T-helper 1 cell (primary cell): ENCODE measurements at places on chromosomes 3 and 15.

DNA sequence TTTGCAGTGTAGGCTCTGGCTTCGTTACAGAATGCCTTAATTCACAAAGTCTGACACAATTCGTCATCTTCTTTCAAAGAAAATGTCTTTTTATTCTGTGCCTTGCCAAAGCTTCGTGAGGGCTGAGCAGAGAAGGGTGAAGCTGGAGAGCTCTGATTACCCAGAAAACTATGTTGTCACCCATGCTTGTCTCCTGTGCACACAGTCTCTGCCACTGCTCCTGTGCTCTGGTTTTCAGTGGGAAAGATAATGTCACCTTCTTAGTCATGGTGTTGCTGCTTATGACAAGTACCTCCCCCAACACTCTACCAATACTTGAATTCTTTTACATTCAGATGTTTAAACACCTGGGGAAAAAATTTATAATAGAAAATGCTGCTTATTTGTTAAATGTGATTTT, 509.2 kb upstream of the GRM7 start:
- DNase-seq = no peak

DNA sequence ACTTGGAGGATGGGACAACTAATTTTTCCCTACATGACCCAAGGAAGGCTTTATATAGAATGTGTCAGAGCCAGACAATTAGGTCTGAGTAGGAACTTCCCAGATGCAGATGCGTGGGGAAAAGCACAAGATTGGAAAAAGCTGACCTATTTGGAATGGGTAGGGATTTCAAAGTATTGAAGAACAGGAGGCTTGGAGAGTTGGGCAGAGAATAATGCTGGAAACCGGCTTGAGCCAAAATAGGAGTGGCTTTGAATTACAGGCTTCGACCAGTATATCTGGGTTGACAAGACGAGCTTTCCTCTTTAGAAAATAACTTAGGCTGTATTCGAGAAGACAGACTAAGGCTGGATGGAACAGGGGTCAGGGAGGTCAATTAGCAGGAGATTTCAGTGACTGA, 181.1 kb downstream of the GBE1 start:
- no peak for DNase-seq

GRCh38 chr3:18199757-18200156, 225.4 kb downstream of the SATB1 start:
- DNase-seq = no peak

- no peak for DNase-seq
Measured at GRCh38 chr3:16883723-16884083, 1.1 kb upstream of the PLCL2 start.

DNA sequence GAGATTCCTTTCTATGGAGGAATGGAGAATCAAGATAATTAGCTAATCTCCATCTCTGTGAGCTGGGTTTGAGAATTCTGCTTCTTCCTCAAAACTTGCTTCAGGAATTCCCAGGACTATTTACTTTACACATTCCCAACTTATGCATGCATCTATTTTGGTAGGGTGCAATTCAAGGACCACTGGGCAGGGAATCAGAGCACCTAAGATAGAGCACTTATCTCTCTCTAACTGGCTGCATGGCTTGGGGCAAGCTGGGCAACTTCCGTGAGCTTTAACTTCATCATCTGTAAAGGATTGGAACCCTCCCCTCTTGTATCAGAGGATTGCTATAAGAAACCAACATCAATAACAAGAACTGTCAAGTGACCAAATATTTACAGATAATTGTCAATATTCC, 160.2 kb downstream of the PDCD6IP start:
- no peak for DNase-seq

GRCh38 chr15:61701455-61701854, 358.8 kb downstream of the VPS13C start:
- no peak for DNase-seq

DNA sequence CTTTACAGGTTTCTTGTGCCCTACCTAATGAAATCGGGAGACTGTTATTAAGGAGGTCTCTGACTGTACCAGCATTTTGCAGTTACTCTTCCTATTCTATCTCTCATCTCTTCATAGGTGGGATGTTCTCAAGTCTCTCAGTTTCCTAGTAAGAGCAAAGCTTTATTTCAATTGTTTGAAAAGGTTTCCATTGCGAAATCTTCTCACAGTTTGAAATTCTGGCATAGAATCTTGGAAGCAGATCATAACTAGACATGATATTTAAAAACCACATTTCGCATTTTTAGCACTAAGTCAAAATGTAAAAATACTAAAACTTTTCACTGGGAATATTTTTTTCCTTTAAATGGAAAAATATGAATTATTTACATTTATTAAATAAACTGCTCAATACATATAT, 1311.4 kb downstream of the ROBO2 start:
- no peak for DNase-seq

DNA sequence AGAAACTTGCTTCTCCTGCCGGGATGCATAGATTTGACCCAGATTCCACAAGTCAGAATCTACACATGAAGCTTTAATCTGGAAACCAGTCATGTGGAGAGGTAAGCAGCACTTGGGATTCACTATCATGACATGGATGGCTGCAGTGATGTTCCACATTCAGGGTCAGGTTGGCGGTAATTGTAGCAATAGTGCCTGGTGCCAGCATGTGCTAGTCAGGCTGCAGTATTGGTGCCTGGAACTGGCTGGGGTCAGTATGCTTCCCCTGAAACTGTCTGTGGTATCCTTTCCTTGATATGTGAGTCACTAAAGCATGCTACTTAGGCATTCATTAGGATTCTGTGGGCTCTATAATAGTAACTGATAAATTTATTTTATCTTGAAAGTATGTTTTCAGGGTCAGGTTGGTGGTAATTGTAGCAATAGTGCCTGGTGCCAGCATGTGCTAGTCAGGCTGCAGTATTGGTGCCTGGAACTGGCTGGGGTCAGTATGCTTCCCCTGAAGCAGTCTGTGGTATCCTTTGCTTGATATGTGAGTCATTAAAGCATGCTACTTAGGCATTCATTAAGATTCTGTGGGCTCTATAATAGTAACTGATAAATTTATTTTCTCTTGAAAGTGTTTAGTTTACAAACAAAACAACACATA, 1439.2 kb downstream of the ZPLD1 start:
- no peak for DNase-seq

DNA sequence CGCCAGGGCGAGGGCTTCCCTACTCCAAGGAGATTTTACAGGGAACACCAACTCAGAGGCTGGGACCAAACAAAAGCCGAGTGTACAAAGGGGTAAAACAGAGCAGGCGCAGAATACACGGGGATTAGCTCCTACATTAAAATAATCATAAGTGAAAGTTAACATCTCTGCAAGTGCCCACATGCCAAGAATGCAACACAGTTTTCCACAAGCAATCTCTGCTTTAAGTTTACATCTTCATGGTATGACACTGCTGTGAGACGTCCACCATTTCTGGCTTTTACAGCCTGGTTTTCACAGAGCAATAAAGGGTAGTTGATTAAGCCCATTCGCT, 500 bp upstream of the VGLL3 start:
- no peak for DNase-seq
